Posterior cingulate gyrus (tissue), 11 donors: ENCODE measurements at places on chromosomes 11 and 22.

- no peak for DNase-seq
Observed at GRCh38 chr11:62575156-62575555, 1.5 kb upstream of the EEF1G start.

GRCh38 chr22:46047226-46047625, 70.3 kb upstream of the WNT7B start:
- DNase-seq, result peak; percentile 8

DNA sequence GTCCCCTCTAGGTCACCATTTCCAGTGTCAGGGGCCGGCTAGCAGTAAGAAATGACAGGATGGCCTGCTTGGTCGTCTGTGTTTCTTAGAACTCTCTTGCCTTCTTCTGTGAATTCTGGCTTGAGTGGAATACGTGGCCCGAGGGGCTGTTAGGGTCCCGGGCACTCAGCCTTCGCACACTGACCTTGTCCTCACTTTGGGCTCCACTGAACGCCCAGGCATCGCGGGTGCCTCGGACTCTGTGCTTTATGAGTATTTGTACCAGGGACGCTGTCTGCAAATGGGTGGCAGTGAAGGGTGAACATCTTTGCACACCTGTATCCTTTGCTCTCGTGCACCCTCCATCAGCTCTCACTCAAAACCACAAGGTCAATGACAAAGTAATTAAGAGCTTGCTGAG, 123.4 kb upstream of the ANO1 start:
- DNase-seq, result no peak

DNA sequence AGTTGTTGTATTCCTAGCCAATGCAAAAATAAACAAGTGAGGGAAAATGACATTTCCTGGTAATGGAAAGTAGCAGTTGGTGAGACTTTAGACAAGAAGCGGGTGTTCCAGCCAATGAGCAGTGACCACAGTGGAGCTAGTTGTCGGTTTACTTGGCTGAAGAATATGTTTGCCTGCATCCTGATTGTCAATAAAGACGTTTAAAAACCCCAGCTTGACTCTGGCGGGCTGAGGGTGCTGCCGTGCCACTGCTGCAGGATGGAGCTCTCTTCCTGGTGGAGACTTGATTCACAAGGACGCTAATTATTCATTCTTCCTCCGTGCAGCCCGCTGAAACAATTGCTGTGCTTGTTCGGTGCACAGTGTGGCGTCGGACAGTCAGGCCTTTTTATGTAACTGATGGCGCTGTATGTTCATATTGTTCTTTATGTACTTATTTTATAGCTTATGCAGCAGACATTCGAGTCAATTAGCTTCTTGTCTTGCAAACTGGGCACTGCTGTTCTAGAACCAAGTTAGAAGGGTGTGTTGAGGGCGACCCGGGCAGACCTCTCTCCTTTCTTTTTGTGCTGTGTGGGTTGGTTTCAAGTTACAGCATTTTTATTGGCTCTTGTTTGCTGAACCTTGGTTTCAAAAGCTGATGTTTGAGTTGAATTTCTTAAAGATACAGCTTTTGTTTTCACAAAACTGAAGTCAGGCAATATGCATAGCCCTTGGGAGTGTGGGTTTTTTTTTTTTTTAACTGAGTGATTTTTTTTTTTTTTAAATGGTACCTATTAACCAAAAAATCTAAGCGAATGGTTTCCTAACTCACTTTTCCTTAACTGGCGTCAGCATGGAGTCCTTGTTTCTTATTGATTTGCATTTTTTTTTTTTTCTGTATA, 153.9 kb downstream of the TEAD1 start:
- DNase-seq, result no peak

GRCh38 chr11:49221112-49221511, 12.7 kb upstream of the FOLH1 start:
- no peak for DNase-seq

GRCh38 chr11:113124578-113124977, 163.4 kb downstream of the NCAM1 start:
- no peak for DNase-seq

GRCh38 chr11:2738551-2739431, 39.0 kb upstream of the KCNQ1OT1 start:
- peak; percentile 80 for DNase-seq

GRCh38 chr11:86138958-86139357, 70.1 kb upstream of the PICALM start:
- DNase-seq, result no peak

DNA sequence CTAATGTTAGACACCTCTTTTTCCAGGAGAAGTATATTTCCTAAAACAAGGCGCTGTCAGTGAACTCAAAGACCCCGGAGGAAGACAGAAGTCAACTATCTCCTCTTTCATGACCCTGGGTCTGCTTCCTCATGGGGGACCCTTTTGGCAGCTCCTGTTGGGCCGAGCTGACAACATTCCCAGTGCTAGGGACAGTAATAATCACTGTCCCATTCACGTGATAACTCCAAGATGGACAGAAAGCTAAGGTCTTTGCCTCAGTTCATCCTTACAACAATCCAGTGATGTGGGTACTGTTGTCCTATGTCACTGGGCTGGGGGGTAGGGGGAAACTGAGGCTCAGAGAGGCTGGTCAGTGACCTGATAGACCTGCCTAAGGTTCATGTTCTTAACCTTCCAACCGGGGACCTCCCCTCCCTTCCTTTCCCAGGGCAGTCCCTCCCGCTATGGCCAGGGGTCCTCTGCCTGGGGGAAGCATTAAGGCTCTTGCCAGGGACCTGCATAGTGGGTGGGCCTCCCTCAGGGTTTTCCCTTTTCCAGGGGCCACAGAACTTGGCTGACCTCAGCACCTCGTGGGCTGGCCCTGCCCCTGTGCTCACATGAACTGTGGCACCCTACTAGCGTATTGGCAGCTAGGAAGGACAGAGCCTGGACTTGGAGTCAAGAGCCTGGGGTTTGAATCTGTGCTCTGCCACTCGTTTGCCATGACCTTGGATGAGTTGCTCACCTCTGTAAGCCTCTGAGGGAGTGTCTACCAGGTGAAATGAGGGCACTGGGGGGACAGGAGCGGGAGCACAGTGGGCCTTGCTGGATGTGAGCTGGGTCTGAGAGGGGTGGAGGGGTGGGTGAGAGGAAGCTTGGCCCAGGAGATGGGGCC, 53.6 kb downstream of the LRRC32 start:
- no peak for DNase-seq

GRCh38 chr11:69695581-69695980, 8.2 kb downstream of the FGF19 start:
- no peak for DNase-seq

- DNase-seq, result no peak
Observed at GRCh38 chr22:39898997-39899396, 1.9 kb upstream of the GRAP2 start.

- DNase-seq, result no peak
Observed at GRCh38 chr11:122167100-122167499, 51.1 kb upstream of the BLID start.

DNA sequence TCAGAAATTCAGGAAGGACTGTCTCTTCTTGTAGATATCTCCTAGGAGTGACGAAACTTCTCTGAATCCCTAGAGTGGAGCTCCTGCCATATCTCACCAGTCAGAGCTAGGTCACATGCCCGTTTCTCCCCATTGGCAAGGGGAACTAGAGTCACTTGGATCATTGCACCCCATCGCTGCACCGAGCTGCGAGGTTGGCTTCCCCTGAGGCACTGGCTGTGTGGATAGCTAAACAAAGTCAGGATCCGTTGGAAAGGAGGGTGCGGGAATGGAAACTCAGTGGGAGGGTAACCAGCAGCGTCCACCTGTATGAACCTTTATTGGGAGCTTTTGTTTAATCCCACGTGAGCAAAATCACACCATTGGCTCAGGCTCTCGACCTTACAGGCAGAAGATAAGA, 283.8 kb downstream of the BRD1 start:
- DNase-seq, result no peak

DNA sequence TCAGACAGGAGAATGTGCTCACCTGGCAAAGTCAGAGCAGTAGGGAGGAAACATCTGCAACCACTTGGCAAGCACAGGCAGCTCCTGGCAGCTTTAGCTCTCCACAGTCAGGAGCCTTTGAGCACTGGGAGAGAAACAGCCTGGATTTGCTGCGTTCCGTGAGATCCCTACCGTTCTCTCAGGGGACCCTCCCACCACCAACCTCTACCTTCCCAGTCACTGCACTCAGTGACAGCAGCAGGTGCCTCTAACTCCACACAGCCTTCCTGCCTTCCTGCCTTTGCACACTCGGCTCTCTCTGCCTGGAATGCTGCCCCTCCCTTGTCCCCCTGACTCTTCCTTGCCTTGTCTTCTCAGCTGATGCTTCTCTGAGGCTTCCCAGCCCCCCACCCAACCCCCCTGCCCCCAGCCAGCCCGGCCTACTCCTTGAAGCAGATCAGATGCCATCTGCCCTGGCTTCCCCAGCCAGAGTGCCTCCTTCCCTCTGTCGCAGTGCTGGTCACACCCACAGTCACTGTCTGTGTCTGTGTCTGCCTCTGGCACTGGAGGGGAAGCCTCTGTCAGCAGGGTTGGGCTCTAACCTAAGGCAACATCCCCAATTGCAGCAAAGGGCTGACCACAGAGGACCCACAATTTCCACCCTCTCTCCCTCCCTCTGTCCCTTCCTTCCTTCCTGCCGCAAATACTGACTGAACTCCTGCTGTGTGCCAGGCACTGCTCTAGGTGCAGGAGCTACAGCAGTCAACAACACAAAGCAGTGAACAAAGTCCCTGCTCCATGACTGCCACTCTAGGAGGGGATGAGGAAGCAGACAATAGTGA, 14.9 kb upstream of the TSKU start:
- DNase-seq, result no peak
